Spinal cord (tissue), 10 donors: ENCODE measurements at places on chromosomes 6 and 20. TPM values are rescaled to one million over a fixed set of nuclear protein-coding genes. Genes with fewer than 3 reads are reported as not detected.

DNA sequence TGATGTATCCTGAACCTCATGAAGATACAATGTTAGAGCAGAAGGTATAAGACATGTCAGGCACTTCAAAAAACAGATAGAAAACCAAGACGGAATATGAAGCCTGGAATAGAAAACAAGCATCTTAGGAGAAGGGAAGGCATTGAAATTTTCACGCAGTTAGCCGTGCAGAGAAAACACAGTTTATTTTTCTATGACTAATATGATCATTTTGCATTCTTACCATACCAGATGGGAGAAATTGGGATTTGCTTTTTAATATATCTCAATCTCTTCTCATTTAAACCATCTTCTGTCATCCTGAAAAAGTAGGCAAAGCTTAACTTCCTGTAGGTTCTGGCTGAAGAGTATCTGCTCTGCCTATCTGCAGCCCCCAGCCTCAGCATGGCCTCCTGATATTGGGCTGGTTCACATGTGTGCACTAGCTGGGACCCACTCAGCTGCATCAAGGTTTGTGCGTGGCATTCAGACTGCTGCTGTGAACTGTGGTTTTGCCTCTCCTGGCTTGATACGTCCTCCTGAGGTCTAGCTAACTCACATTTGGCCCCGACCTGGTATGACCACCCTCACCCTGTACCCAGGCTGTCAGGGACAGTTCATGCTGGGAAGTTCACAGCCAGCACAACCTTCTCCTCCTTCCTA is 392.5 kb upstream of the SASH1 start:
- DNase-seq = no peak
- H3K4me1 ChIP-seq = peaks cover 4% of the 10 kb centered on the region
- no peak overlapping the region for H3K27ac ChIP-seq
- H3K36me3 ChIP-seq = no peaks in the 10 kb centered on the region

GRCh38 chr6:21615504-21615903 is 22.0 kb downstream of the SOX4 start:
- DNase-seq = no peak
- no peaks in the 10 kb centered on the region for H3K27me3 ChIP-seq
- H3K4me3 ChIP-seq = no peak overlapping the region
- no peaks in the 10 kb centered on the region for H3K4me1 ChIP-seq

DNA sequence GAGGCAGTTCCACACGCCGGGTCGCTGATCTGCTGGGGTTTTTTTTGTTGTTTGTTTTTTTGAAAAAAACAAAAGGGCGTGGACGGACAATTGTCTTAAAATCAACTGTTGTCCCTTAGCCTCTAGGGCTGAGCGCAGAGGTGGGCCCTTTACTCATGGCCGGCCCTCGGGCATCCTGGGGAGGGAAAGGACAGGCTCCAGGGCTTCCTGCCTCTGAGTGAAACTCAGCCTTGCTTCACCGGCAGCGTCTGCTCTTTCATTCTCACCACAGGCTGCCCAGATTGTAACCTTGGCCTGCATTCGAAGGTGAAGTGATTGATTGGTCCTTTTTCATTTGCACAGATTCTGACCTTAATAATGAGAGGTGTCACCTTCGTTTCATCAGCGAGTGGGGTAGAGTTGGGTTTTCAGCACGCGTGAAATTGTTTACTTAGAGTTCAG is 797 bp downstream of the SMIM13 start:
- H3K4me3 ChIP-seq = peak overlapping the region; percentile 71
- peaks cover 8% of the 10 kb centered on the region for H3K4me1 ChIP-seq
- H3K36me3 ChIP-seq = peaks cover 3% of the 10 kb centered on the region
- DNase-seq = peak; percentile 63
- peak overlapping the region; percentile 67 for H3K27ac ChIP-seq

GRCh38 chr6:43878823-43879495 is 108.9 kb downstream of the VEGFA start:
- no peak overlapping the region for H3K4me3 ChIP-seq
- no peaks in the 10 kb centered on the region for H3K36me3 ChIP-seq
- peaks cover 50% of the 10 kb centered on the region for H3K4me1 ChIP-seq
- DNase-seq = peak; percentile 44

DNA sequence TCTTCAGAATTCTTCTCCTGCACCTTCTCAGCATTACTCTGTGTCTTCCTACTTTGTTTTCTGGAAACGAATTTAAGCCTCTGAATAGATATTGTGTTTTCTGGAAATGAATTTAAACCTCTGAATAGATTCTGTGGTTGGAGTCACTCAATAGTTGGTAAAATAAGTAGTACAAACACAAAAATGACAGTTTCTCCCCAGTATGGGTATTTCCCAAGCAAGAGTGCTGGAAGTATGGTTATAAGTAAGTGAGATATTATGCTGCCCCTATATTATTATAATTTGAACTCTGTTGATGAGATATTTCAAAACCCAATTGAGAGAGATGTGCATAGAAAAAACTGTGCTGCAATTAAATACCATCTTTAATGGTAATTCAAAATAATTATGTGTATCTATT is 94.9 kb downstream of the TINAG start:
- no peak overlapping the region for H3K27ac ChIP-seq
- H3K36me3 ChIP-seq = no peaks in the 10 kb centered on the region
- H3K4me3 ChIP-seq = no peak overlapping the region
- DNase-seq = no peak
- no peaks in the 10 kb centered on the region for H3K27me3 ChIP-seq

DNA sequence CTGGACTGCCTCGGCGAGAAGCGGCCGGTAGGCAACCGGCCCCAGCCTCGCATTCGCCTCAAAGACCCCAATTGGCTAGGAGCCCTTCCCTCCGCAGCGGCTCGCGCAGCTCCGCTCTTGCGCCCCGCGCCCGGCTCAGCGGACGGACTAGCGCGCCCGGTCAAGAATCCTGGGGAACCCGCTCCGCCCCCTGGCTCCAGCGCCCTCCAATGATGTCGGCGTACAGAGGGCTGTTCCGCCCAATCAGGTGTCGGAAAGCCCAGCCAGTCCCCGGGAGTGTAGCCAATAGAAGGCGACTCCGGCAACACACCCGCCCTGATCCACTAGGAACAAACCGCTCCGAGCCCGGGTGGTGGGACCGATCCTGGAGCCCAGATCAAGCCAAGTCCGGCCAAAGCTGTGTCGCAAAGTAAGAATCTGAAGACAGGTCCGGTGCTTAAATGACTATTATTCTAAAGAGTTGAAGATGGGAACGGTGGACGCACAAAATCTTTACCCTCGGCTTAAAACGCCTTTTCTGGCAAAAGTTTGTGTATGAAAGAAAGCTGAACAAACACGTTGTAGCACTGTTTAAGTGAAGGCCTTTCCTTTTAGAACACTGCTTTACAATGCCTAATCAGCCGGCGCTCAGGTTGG is 132.2 kb downstream of the OGFRL1 start:
- H3K27ac ChIP-seq = peak overlapping the region; percentile 94
- no peaks in the 10 kb centered on the region for H3K36me3 ChIP-seq
- H3K27me3 ChIP-seq = no peaks in the 10 kb centered on the region
- H3K4me1 ChIP-seq = peaks cover 9% of the 10 kb centered on the region

DNA sequence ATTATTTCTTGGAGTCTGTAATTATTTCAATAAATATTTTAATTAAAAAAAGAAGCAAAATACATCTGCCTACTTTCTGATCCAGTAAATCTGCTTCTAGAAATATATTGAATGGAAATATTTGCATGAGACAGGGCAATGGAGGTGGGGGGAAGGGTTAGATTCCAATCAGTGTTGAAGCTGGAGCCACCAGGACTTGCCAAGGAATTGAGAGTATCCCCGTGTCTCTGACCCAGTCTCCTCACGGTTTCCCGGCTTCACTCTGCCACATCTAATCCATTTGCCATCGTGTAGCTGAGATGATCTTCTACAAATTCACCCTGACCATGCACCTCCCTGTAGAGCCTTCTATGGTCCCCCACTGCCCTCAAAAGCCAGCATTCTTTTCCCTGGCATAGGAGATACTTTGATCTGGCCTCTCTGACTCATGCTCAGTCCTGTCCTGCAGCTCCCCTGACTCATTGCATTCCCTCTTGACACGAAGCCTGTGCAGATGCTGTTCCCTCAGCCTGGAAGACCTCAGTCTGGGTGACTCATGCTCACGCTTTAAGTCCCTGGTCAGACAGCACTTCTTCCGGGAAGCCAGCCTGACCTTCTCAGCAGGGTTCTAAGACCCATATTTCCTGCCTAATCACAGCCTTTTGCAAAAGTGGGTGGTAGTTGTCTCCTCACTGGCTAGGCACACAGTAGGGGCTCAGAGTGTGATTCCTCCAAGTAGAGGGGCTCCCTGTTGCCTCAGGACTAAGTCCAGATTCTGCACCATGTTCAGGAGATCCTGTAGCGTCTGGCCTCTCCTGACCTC is 23.0 kb upstream of the FKBP1A start:
- H3K36me3 ChIP-seq = no peaks in the 10 kb centered on the region
- H3K4me1 ChIP-seq = no peaks in the 10 kb centered on the region
- no peak overlapping the region for H3K27ac ChIP-seq
- DNase-seq = no peak
- no peak overlapping the region for H3K4me3 ChIP-seq

DNA sequence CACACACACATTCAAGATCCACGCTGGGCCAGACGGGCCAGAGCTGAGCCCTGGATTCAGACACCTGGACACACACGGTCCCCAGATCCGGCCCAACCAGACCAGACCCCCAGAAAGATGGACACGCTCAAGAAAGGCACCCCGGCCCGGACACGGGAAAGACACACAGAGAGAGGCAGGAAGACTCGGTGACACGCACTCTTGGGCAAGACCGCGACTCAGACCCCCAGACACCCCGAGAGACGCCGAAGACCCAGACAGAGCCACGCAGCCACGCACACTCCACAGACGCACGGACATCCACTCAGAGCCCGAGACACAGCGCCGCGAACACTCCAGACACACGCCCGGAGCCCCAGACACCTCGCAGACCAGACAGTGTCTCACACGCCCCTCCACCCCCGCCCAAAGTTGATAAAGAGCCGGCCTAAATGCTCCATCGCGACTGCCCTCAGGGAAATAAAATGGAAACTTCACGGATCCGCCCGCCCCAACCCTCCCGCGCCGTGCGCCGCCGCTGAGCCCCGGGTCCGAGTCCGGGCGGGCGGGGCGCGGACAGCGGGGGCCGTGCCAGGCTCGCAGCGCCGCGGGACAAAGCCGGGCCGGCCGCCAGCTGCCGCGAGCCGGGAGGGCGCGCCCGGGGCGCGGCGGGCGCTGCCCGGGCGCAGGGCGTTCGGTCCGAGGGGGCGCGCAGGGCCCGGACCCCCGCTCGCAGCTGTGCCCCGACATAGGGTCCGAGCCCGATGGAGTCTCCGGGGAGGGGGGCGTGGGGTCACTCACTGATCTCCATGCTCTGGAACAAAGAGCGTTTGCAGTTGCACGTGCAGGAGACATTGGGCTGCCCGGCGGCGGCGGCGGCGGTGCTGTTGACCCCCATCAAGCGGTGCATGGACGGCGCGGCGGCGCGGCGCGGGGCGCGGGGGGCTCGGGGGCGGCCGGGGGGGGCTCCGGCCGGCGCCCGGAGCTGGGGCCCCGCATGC is 831 bp downstream of the PMEPA1 start:
- H3K27me3 ChIP-seq = no peaks in the 10 kb centered on the region
- no peak for DNase-seq
- H3K27ac ChIP-seq = peak overlapping the region; percentile 61
- H3K4me3 ChIP-seq = peak overlapping the region; percentile 66

DNA sequence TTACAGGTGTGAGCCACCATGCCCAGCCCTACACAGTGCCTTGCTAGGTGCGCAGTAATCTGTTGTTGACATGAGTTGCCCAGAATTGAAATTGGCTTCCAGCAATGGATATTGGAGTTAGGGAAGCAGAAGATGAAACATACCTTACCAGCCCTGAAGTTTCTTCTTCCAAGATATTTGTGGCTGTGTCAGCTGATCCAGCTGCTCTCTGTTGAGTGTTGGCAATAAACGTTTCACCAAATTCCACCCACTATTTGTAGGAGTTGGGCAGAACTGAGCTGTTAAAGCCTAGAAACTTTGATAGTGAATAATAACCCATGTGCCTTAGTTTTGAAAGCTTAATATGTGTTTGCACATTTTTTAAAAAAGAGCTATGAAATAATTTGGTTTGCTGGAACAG is 218.2 kb upstream of the SNX9 start:
- DNase-seq = no peak
- peaks cover 15% of the 10 kb centered on the region for H3K4me1 ChIP-seq
- no peak overlapping the region for H3K4me3 ChIP-seq
- H3K27ac ChIP-seq = no peak overlapping the region

- H3K4me3 ChIP-seq = no peak overlapping the region
- peaks cover 59% of the 10 kb centered on the region for H3K36me3 ChIP-seq
- no peaks in the 10 kb centered on the region for H3K4me1 ChIP-seq
- no peak for DNase-seq
Measured at GRCh38 chr20:4787820-4788219, 66.1 kb downstream of the PRND start.

DNA sequence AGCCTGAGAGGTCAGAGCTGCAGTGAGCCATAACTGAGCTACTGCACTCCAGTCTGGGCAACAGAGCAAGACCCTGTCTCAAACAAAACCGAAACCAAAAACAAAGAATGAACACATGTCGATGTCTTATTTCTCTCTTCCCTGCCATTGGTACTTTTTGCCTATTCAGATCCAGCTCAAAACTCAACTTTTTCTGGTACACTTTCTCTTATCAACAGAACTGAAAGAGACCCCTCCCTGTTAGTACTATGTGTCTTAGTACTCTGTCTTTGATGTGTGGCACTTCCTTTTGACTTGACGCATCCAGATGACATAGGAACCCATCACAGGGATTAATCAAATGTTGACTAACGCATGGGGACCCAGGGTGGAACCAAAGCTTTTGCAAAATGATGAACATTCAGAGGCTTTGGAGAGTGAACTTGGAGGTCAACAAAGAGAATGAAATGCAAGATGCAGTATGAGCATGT is 44.8 kb downstream of the AKAP12 start:
- no peak for DNase-seq
- H3K4me1 ChIP-seq = peaks cover 6% of the 10 kb centered on the region
- H3K4me3 ChIP-seq = no peak overlapping the region
- no peaks in the 10 kb centered on the region for H3K27me3 ChIP-seq
- no peaks in the 10 kb centered on the region for H3K36me3 ChIP-seq
- peak overlapping the region; percentile 67 for H3K27ac ChIP-seq

GRCh38 chr6:38166411-38167240 is 347.1 kb downstream of the ZFAND3 start:
- H3K27ac ChIP-seq = no peak overlapping the region
- no peak overlapping the region for H3K4me3 ChIP-seq
- peaks cover 39% of the 10 kb centered on the region for H3K36me3 ChIP-seq
- no peaks in the 10 kb centered on the region for H3K27me3 ChIP-seq

DNA sequence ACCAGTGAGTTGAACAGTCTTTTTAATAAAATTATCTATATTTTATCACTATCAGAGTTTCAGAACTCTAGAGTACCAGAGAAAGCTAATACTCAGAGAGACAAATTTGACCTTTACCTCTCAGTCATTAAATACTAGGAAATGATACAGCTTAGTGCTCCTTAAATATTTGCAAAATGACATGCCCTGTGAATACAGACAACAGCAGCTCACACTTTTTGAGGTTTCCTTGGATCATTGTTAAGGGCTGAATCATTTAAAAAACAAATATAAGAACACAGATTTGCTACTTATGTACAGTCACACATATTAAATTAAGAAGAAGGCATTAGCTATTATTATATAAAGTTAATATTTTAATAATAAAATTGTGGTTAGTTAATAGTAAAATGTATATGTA is 1158.7 kb upstream of the EYS start:
- H3K4me1 ChIP-seq = no peaks in the 10 kb centered on the region
- DNase-seq = no peak
- H3K4me3 ChIP-seq = no peak overlapping the region
- no peak overlapping the region for H3K27ac ChIP-seq

The SMIM8 gene
- total RNA-seq = 31.9 TPM

The MAP1LC3A gene
- total RNA-seq = 134 TPM

The GPR63 gene
- 2.6 TPM for total RNA-seq

The ASIP gene
- total RNA-seq = 0.99 TPM

The MAP7 gene
- 19.7 TPM for total RNA-seq

The GSTA2 gene
- not detected for total RNA-seq
